ENCODE measurements at places on chromosomes 11 and 22.
A peak's percentile ranks its signal among the peaks of the same experiment; 100 is the strongest.

DNA sequence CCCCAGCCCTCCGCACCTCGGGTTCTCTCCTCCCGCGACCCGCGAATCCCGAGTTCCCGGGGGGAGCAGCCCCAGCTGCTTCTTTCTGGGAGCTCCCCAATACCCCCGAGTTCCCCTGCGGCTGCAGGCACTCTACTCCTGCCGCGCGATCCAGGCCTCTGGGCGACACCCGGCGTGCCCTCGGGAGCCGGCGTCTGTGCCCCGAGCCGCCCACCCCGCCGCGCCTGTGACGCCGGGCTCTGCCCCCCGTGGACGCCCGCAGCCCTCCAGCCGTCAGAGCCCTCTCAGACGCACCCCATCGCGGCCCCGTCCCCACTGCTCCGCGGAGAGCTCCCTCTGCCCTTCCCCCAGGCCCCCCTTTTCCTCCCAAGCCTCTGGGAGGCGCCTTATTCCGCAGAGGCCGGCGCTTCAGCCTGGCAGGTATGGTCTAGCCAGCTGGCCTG is 422 bp downstream of the GLB1L2 start:
- no peak for DNase-seq

GRCh38 chr11:26350002-26350401 is 18.1 kb downstream of the ANO3 start:
- no peak for DNase-seq

- no peak for DNase-seq
Measured at GRCh38 chr11:134412203-134413042, at the start of gene B3GAT1. Gene B3GAT1, minus strand, starts transcription at chr11:134412242. Its CDS starts 24,583 bp downstream, at chr11:134387659.

DNA sequence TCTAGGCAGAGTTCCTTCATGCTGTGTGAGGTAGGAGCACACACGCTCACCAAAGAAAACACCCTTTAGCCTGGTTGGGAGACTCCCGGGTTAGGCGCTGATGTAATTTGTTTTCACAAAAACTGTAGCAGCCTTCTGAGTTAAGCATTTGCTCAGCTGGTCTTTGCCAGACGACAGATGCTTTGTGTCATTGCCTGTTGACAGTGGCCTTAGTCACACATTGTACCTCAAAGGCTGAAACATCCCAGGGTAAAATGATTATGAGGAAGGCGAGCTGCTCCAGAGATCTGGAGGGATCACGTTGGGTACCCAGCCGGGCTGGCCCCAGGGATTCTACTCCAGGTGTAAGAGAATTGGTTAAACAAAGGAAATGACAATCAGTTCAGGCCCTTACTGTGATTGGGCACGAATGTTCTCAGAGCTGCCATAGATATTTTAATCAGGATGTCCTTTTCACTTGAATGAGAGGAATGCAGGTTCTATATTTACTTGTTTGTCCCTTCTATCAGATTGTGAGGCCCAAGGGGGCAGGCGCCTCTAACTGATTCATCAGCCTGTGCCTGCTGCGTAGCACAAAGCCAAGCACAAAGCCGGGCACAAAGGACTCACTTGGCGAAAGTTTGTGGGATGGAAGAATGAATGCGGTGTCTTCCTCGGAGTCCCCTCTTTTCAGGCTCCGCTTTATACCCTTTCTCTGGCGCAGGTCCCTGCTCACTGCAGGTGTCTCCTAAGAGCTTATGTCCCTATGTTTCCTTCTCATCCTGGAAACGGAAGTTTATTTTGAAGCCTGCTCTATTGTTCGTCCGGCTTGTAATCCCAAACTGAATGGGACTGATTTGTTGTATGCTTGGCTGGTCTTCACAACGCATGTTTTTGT is 47.1 kb downstream of the ADM start:
- peak; percentile 80 for DNase-seq

GRCh38 chr11:69307871-69308431 is 14.0 kb downstream of the MYEOV start:
- DNase-seq: no peak

DNA sequence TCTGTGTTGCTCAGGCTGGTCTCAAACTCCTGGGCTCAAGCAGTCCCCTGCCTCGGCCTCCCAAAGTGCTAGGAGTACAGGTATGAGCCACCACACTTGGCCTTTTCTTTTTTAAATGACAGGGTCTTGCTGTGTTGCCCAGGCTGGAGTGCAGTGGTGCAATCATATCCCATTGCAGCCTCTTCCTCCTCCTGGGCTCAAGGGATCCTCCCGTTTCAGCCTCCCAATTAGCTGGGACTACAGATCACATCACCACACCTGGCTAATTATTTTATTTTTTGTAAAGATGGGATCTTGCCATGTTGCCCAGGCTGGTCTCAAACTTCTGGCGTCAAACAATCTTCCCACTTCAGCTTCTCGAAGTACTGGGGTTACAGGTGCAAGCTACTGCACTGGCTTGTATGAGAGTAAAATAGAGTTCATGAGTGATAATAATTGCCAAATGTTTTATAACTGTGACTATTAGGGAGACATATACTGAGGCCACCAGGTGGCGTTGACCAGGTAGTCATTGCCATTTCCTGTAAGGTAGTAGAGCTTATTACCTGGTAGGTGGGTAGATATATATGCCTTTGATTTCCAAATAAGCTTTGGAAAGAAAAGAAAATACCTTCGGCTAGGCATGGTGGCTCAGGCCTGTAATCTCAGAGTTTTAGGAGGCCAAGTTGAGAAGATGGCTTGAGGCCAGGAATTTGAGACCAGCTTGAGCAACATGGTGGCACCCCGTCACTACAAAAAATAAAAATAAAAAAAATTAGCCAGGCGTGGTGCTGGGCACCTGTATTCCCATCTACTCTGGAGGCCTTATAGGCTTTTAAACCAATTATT is 5.4 kb downstream of the FDX1 start:
- no peak for DNase-seq

DNA sequence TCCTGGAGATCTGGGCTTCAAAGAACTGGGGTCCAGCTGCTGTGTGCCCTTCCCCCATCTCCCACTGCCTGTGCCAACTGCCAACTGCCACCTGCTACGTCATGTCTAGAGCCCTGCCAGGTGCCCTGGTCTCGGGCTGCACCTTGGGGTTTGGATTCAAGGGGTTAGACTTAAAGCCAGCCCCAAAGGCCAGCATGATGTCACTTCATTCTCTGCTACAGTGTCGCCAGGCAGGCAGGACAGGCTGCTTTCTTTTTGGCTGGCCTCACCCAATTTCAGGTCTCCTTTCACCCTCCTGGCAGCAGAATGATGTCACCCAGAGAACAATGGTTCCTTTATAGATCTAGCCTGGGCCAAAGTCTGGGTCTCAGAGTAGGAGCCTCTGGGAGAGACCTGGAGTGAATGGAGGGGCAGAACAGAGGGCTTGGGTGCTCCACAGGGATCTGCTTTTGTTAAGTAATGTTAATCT is 79.5 kb upstream of the CRYBB3 start:
- no peak for DNase-seq

DNA sequence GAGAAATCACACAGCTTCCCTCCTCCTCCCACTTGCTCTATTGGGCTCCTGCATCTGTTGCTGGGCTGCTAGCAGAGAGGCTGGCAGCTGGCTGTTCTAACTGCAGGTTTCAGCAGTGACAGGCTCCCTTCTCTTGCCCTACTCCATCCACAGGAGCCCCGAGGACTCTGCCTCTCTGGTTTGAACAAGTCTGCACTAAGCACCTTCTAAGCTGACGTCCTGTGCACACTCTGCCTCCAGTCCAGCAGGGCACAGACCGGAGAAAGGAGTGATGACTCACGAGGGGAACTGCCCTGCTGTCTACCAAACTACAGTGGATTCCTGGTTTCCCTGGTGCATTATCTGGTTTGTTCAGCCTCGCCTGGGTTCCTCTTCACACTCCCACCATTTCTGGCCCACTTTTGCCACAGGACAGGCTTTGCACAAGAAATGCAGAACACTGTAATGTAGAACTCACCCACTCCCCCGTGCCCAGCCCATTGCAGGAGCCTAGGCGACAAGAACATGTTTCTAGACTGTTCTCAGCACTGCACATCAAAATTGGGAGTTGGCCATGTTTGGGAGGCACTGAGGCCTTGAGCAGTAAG is 26.0 kb downstream of the IL10RA start:
- DNase-seq: no peak

DNA sequence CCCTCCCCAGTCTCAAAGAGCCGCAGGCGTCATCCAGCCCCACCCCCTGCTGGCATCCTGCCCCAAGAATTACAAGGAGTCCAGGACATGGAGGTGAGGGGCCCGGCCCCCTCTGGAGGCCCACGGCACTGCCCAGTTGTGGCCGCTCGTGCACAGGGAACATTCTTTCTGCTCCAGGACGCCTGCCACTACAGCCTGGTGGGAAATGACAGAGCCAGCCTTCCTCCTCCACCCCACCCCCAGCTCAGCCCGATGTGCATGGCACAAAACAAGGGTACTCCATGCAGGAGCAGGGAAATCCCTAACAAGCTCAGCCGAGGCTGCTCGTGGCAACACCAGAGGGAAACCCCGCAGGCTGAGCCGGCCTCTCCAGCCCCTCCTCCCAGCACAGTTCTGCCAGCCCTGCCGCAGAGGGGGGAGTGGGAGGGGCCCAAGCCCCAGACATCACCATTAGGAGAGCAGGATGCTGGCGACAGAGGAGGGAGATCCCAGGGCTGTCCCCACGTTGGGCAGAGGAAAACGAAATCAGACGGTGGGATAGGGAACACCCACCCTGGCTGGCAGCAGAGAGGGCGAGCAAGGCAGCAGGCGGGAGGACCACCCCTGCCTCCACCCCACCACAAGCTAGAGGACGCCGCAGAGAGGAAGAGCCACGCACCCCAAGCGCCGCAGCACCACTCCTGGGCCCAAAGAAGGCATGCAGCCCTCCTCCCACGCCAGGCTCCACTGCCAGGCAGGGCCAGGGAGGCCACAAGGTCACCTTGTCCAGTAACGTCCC is 10.0 kb downstream of the IGSF9B start:
- DNase-seq: no peak

GRCh38 chr11:111906680-111907079 is 4.9 kb downstream of the CRYAB start:
- no peak for DNase-seq

GRCh38 chr11:123235656-123236261 is 40.7 kb upstream of the CLMP start:
- no peak for DNase-seq

- no peak for DNase-seq
Measured at GRCh38 chr11:60974726-60975125, 3.2 kb downstream of the CD6 start.

- no peak for DNase-seq
Measured at GRCh38 chr22:46517255-46517761, 20.1 kb downstream of the CELSR1 start.

- DNase-seq: no peak
Measured at GRCh38 chr11:73958521-73959141, 7.8 kb downstream of the DNAJB13 start.

GRCh38 chr22:30390974-30391691 is 3.9 kb upstream of the RNF215 start:
- DNase-seq: peak; percentile 17

DNA sequence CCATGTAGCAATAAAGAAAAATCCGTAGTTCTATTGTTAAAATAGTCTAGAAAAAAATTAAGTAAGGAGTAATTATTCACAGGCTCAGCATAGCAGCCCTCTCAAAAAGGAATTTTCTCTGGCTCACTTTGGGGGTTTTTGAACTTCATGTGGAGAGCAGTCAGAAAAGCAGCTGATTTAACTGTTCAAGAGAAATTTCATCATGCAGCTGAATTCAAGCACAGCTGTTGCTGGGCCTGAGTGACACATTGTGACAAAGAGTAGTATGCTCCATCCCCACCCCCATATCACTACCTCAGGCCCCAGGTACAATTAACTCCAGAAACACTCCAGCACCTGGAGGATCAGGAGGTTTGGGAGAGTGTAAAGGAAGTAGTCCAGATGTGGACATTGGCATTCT is 272.1 kb downstream of the FAM76B start:
- DNase-seq: no peak

GRCh38 chr11:19958204-19958603 is 202.1 kb downstream of the DBX1 start:
- no peak for DNase-seq

DNA sequence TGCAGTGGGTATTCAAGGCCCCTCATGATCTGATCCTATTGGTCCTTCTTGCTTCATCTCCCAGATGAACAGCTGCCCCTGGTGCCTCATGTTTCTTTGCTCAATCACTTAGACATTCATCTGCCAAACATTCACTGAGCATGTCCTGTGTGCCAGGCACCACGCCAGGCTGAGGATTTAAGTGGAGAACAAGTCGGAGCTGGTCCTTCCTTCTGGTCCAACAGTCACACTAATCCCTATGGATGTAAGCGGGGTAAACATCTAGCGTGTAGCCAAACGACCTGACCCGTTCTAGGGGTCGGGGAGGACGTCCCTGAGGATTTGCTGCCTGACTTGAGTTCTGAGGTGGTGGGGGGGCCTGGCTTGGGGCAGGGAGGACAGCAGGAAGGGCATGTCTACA is 21.9 kb downstream of the ZMAT5 start:
- no peak for DNase-seq

Data from amniotic stem cell (primary cell).